ENCODE measurements at places on chromosomes 4 and X. TPM values are rescaled to one million over a fixed set of nuclear protein-coding genes. Genes with fewer than 3 reads are reported as not detected.

- H3K4me3 ChIP-seq: no peak overlapping the region
- H3K27me3 ChIP-seq: no peaks in the 10 kb centered on the region
- no peak overlapping the region for H3K27ac ChIP-seq
- DNase-seq: no peak
- H3K36me3 ChIP-seq: peaks cover 1% of the 10 kb centered on the region
- H3K4me1 ChIP-seq: peaks cover 6% of the 10 kb centered on the region
These were observed 103.2 kb upstream of the PSAPL1 start for GRCh38 chr4:7537853-7538400.

DNA sequence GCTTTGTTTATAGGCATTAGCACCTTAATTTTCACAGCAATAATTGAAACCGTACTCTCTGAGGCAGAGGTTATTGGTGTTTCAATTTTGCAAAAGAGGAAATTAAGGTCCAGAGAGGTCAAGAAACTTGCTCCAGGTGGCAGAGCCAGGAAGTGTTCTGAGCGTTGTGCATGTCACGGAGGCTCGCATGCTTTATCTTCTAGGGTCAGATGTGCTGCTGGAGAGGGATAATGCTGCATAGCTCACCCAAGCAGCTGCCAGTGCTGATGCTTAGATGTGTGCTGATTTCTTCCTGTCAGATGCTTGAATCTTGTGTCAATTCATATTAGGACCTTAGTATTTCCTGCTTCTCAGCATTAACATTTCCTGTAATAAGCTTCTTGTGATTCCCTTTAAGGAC, 13.0 kb upstream of the FGF5 start:
- H3K4me1 ChIP-seq: no peaks in the 10 kb centered on the region
- no peaks in the 10 kb centered on the region for H3K36me3 ChIP-seq
- no peak overlapping the region for H3K4me3 ChIP-seq
- H3K27ac ChIP-seq: no peak overlapping the region
- peaks cover 24% of the 10 kb centered on the region for H3K27me3 ChIP-seq
- DNase-seq: no peak

DNA sequence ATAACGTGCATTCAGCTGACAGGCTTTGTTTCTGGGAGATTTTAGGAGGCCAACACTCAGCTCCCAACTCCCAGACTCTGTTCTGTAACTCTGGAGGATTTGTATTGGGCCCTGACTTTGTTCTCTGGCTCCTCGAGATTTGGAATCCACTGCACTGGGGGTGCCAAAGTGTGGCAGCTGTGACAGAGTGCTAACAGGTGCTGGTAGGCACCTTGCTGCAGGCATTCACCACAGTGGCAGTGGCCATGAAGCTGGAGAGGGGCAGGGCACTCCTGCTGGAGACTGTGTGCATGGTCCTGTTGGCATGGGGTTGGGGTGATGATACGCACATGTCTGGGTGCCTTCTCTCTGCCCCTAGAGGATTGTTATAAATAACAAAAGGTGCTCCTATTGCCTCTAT, 1094.9 kb upstream of the SLIT2 start:
- no peak for DNase-seq
- no peak overlapping the region for H3K4me3 ChIP-seq
- no peaks in the 10 kb centered on the region for H3K36me3 ChIP-seq
- H3K27ac ChIP-seq: no peak overlapping the region

DNA sequence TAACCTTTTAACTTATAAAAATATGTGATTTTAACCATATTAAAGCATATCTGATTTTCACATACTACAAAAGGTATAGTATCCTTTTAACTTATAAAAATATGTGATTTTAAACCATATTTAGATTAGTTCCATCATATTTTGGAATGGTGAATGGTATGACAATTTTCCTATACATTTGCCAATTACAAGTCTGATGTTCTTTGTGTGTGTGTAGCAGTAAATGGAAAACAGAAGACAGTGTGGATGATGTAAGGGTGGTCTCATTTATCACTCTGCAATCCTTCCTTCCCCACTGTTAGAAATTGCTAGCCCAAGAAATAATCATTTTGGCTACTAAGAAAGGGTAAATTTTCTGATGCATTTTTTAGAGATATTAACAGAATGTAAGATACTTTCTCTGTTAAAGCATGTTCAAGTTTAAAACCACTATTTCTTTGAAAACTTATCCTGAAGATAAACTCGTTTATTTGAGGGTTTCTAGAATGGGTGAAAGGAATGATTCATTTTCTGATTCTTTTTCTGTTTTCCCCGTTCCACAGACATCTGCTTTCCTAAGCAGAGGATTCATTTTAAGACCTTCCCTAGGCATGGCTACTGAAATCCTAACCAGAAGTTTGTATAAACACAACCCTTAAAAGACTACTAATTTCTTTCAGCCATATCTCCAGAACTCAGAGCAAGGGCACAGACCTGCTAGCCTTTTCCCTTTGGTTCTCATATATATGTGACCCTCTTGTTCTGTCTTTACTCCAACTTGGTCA, 21.0 kb downstream of the NUDT6 start:
- no peak for DNase-seq
- H3K4me3 ChIP-seq: no peak overlapping the region
- peaks cover 6% of the 10 kb centered on the region for H3K36me3 ChIP-seq
- no peaks in the 10 kb centered on the region for H3K27me3 ChIP-seq
- no peak overlapping the region for H3K27ac ChIP-seq
- no peaks in the 10 kb centered on the region for H3K4me1 ChIP-seq

DNA sequence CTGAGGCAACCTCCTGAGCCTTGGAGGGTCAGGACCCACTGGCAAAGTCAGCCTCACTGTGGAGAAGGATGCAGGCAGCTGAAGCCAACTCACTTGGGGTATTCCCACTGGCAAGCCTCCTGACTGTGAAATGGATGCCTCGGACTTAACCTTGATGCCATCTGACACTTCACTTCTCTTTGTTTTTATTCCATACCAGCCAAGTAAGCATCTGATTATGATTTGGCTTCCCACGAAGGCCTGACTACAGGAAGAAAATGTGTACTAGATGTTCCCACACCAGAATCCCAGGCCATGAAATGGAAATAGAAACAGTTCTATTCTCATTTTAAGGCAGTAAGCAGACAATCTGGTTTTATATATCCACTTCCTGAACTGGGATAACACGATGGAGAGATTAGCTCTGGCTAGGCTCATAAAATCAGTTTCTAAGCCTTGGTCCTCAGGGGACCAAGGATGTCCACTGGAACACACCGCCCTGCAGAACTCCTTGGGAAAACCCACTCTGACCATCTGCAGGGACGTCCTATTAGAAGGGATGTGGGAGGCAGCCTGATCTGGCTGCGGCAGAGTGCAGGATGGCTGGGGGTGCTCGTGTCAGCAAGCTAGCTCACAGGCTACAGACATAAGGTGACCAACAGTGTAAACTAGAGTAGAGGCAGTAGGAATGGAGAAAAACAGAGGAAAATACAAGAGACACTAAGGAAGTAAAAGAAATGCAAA, 89.3 kb downstream of the TSPAN5 start:
- peaks cover 12% of the 10 kb centered on the region for H3K36me3 ChIP-seq
- peaks cover 6% of the 10 kb centered on the region for H3K4me1 ChIP-seq
- no peak overlapping the region for H3K27ac ChIP-seq
- no peak overlapping the region for H3K4me3 ChIP-seq
- no peak for DNase-seq

DNA sequence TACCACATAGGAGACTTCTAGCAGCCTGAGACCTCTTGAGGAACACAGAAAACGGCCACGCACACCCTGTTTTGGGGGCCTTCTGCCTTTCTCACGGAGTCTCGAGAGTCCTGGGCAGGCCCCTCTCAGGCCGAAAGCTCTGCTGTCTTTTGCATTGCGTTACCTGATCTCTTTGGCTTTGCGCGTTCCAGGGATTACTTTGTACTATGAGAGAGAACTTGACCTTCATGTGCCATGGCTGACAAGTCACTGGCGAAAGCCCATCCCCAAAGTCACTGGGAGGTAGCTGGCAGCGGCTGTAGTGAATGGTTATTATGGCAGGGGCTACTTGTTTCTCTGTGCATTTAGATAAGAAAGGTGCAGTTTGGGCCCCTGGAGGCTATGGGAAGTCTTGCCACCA, 8.0 kb upstream of the NAT8L start:
- H3K4me3 ChIP-seq: no peak overlapping the region
- DNase-seq: no peak
- H3K4me1 ChIP-seq: no peaks in the 10 kb centered on the region
- no peak overlapping the region for H3K27ac ChIP-seq
- peaks cover 28% of the 10 kb centered on the region for H3K27me3 ChIP-seq

DNA sequence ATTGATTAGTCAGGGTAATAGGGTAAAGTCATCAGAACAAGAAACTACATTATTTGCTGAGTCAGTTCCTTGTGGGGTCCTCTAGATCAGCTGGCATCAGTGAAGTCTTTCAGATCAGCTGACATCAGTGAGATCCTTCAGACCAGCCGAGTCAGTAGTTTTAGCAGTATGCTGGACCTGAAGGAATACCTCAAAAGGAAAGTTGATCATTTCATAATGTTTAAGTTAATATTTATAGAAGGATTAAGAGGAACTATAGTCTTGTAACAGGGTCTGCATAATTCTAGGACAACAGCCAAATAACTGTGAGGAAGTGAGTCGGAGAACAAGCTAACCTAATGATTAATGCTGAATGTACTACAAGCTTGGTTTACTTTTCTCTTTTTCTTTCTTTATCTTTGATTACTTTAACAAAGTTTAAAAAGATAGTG, 958 bp upstream of the UGT2B7 start:
- H3K27ac ChIP-seq: no peak overlapping the region
- H3K4me1 ChIP-seq: no peaks in the 10 kb centered on the region
- no peaks in the 10 kb centered on the region for H3K27me3 ChIP-seq
- no peak for DNase-seq
- H3K4me3 ChIP-seq: no peak overlapping the region

DNA sequence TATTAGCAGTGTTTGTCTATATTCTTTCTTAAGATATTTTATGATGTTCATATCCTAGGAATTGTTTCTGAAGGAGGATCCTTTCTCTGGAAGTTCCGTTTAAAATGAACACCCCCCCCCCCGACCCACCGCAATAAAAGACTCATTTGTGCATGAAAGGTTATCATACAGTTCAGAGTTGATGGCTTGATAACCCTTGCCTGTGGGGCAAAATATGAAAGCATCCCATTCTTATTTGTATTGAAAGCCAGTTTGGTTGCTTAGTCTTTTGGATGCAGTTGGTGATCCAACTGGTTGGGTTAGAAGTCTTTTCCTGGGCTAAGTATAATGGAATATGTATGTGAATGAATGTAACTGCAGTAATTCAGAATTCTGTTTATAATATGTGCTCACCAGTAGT, 8.3 kb downstream of the INTS6L start:
- H3K4me1 ChIP-seq: peaks cover 42% of the 10 kb centered on the region
- H3K4me3 ChIP-seq: no peak overlapping the region
- H3K27ac ChIP-seq: no peak overlapping the region
- DNase-seq: no peak

- no peak overlapping the region for H3K27ac ChIP-seq
- H3K4me3 ChIP-seq: no peak overlapping the region
- H3K4me1 ChIP-seq: no peaks in the 10 kb centered on the region
- no peaks in the 10 kb centered on the region for H3K36me3 ChIP-seq
- H3K27me3 ChIP-seq: no peaks in the 10 kb centered on the region
These were observed 497.5 kb upstream of the IGFBP7 start for GRCh38 chr4:57607566-57608180.

DNA sequence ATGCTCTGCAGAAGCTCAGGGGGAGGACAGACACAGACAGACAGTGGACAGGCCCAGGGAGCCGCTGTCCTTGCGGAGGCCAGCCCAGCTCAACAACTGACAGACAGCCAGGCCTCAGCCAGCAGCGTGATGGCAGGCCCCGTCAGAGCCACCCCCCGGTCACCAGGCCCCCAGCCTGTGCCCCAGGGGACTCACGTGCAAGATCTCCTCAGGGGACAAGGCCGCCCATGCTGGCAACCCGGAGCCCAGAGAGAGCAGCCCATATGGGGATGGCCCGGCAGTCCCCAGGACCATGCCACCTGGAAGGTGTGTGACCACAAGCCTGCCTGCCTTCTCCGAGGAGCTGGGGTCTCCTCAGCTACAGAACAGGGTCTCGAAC, 28.0 kb upstream of the MXD4 start:
- H3K4me1 ChIP-seq: peaks cover 21% of the 10 kb centered on the region
- H3K27me3 ChIP-seq: peaks cover 7% of the 10 kb centered on the region
- H3K36me3 ChIP-seq: no peaks in the 10 kb centered on the region
- H3K27ac ChIP-seq: no peak overlapping the region
- H3K4me3 ChIP-seq: no peak overlapping the region

DNA sequence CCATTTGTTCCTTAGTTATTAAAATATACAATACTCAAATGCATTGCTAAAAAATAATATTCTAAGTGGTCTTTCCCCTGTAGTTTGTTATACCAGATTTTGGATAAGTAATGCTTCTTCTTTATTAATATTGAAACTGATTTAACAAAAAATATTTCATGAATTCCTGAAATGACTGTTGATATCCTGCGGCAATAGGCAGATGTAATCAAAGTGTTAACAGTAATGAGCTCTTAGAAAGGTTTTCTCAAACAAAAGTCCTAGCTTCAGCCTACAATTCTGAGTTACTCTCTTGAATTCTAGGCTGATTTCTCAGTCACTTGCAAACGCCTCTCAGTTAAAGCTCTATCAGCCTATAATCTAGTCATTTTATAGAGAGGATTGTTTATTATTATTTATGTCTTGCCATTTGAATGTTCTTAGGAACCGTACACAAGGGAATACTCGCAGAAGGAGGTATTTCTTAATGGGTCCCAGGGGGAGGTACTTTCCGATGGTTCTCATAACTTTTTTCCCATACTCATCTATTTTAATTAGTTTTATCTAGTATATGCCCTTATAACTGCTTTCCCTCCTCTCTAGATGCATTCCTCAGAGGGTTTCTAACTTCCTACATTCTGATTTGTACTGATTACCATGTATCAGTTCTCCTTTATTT, 96.8 kb downstream of the FNIP2 start:
- H3K4me1 ChIP-seq: peaks cover 5% of the 10 kb centered on the region
- peaks cover 26% of the 10 kb centered on the region for H3K36me3 ChIP-seq
- H3K4me3 ChIP-seq: no peak overlapping the region
- DNase-seq: no peak
- H3K27ac ChIP-seq: no peak overlapping the region

DNA sequence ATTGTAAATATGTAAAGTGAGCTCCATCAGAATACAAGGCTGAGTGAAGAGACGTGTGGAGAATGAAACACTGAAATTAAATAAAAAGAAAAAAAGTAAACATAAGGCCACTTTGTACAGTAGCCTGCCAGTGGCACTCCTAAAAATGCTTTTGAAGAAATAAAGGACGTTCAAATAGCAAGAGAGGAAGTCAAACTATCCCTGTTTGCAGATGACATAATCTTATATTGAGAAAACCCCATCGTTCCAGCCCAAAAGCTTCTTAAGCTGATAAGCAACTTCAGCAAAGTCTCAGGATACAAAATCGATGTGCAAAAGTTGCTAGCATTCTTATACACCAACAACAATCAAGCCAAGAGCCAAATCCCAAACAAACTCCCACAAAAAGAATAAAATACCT, 24.2 kb downstream of the RASSF6 start:
- peaks cover 4% of the 10 kb centered on the region for H3K4me1 ChIP-seq
- H3K36me3 ChIP-seq: no peaks in the 10 kb centered on the region
- H3K27me3 ChIP-seq: no peaks in the 10 kb centered on the region
- DNase-seq: no peak
- H3K4me3 ChIP-seq: no peak overlapping the region

- no peak for DNase-seq
- no peaks in the 10 kb centered on the region for H3K4me1 ChIP-seq
- H3K27me3 ChIP-seq: no peaks in the 10 kb centered on the region
- H3K27ac ChIP-seq: no peak overlapping the region
These were observed 126.3 kb downstream of the ATG4A start for GRCh38 chrX:108217876-108218275.

USO1 gene
- total RNA-seq: 38.9 TPM

IGFBP7 gene
- total RNA-seq: 0.19 TPM

PCDH7 gene
- not detected for total RNA-seq

CLDN34 gene
- total RNA-seq: not detected

NPY1R gene
- not detected for total RNA-seq

POF1B gene
- total RNA-seq: 0.12 TPM

XG gene
- not detected for total RNA-seq

Data from activated CD4-positive, alpha-beta T cell treated with anti-CD3 and anti-CD28 coated beads, Interleukin-2, amount 10 ng/mL, durations not matched to agents 7 days and 5 days (primary cell).